ENCODE measurements at places on chromosomes 2 and 18.
A peak's percentile ranks its signal among the peaks of the same experiment; 100 is the strongest.

DNA sequence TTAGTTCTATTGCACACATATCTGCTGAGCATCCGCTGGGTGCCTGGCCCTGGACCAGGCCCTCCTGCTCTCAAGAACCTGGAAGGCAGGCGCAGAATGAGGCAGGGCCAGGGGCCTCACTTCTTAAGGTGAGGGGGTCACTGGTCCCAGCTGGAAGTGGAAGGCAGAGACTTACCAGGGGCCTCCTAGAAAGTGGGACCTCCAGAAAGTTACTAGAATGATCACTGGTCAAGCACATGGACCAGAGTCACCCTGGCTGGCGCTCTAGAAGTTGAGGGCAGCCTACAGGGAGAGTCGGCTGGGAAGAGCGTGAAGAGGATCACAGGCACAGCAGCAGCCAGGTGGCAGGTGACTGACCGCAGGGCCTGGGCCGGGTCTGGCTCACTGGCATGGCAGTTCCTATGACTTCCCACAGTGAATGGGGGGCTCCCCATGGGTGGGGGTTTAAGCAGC, 26.1 kb upstream of the MAL start:
- no peak for DNase-seq

GRCh38 chr2:45707006-45707405, 55.5 kb downstream of the PRKCE start:
- no peak for DNase-seq

DNA sequence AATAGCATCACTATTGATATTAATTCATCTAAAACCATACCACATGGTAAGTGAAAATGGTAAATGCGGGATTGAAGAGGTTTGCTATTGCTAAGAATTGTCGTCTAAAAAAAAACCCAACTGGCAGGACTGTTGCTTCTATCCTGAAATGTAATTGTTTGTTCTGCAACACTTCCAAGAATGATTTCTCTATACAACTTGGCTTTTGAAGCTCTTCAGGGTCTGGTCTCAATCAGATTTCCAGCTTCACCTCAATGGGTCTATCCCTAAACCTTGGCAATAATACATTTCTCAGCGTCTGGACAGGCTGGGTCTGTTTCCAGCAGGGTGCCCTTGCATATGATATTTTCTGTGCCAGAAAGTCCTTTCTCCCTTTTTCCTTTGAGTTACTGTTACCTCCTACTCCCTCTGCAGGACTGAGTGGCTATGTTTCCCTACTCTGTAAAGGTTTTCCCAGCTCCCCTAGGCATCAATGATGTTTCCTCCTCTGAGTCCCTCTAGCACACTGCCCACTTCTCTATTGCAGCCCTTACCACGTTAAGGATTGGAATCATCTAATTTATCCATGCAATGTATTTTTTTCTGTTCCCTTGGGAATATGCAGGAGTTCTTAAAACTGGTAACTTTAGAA, 118.2 kb upstream of the REV1 start:
- no peak for DNase-seq

DNA sequence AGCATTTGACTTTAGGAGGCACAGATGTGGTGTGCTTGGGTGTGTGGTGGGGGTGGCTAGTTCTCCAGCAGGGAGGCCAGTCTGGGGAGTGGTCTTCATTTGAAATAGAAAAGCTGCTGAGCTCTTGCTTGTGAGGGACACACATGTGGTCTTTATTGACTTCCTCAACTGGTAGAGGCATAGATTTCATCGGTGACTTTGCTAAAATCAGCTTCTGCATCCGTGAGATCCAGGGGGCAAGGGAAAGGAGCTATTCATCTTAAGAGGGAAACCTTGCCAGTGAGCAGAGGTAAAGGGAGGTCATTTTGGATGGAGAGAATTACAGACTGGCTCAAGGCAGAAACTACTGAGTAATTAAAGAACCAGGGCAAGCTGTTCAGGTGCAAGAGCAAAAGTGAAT, 4.7 kb downstream of the MAPRE3 start:
- no peak for DNase-seq

- no peak for DNase-seq
Observed at GRCh38 chr2:120779781-120780283, 44.2 kb downstream of the GLI2 start.

- no peak for DNase-seq
Observed at GRCh38 chr2:224440988-224441387, 39.1 kb upstream of the FAM124B start.

- DNase-seq, result no peak
Observed at GRCh38 chr2:134206573-134206972, 47.3 kb upstream of the MGAT5 start.

- peak; percentile 45 for DNase-seq
Observed at GRCh38 chr2:199739413-199740110, 111.4 kb downstream of the FTCDNL1 start.

- DNase-seq, result no peak
Observed at GRCh38 chr2:59882822-59883221, 670.6 kb downstream of the BCL11A start.

GRCh38 chr18:60508108-60508507, 135.5 kb upstream of the MC4R start:
- DNase-seq, result no peak

DNA sequence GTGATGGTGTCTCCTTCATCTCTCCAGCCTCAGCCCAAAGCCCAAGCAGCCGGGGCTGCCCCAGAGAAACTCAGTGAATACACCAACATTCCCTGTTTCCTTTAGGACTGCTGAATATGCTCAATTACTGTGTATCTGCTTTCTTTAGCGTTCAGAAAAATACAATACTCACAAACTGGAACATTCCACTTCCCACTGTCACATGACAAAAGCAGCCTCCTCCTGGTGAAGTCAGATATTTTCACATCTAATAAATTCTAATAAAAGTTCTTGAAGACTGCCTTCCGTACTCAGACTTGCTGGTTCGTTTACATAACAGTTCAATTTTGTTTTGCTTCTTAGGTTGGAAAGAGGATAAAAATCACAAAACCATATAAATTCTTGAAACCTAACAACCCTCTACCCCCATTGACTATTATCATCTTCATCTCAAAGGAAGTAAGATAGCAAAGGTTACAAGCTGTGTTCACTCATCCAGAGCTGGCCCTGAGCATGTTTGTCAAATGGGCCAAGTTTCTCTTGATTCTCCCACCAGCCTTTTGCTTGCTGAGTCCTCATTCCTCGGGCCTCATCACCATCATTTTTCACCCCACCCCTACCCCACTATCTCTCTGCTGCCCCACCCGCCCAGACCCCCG, 190.8 kb upstream of the HNRNPA3 start:
- no peak for DNase-seq

GRCh38 chr2:150698016-150698661, 210.7 kb upstream of the RND3 start:
- DNase-seq, result no peak

GRCh38 chr2:200130762-200131166, 175.4 kb downstream of the MAIP1 start:
- DNase-seq, result no peak

GRCh38 chr2:110995911-110996310, 124.8 kb upstream of the BCL2L11 start:
- no peak for DNase-seq

DNA sequence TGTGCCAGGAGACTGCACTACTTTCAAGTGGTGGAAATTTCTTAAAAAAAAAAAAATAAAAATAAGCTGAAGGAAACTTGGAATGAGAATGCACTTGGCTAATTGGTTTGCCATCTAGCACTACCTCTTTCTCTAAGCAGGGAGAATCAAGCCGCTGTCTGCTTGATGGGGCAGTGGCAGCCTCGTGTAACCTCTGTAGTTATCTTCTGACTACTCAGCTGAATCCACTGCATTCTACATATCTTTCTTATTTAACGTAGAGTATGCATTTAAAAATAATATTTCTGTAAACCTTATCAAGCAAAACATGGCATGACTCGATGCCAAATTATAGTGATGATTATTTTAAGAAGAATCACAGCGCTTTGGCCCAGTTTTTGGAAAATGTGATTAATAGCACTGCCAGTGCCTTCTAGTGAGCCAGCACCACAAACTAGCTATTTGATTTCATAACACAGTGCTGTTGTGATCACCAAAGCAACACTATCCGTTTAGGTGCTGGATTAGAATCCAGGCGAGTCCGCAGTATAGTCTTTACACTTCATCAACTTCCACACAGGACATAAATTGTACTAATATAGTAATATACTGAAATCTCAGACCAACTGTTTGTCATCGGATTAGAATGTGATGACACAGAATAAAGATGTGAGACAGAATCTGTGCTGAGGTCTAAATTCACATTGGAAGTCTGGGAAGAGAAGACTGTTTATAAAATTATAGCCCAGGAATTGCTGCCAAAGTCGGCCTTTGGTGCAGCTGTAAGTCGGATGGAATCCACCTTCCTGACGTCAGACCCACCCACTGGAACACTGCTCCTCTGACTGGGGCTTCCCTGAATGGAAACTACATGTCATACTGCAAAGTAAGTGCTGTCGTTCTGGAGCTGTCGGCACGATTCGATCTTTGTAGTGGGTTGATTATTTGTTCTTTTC, 136.5 kb upstream of the ETAA1 start:
- DNase-seq, result no peak

DNA sequence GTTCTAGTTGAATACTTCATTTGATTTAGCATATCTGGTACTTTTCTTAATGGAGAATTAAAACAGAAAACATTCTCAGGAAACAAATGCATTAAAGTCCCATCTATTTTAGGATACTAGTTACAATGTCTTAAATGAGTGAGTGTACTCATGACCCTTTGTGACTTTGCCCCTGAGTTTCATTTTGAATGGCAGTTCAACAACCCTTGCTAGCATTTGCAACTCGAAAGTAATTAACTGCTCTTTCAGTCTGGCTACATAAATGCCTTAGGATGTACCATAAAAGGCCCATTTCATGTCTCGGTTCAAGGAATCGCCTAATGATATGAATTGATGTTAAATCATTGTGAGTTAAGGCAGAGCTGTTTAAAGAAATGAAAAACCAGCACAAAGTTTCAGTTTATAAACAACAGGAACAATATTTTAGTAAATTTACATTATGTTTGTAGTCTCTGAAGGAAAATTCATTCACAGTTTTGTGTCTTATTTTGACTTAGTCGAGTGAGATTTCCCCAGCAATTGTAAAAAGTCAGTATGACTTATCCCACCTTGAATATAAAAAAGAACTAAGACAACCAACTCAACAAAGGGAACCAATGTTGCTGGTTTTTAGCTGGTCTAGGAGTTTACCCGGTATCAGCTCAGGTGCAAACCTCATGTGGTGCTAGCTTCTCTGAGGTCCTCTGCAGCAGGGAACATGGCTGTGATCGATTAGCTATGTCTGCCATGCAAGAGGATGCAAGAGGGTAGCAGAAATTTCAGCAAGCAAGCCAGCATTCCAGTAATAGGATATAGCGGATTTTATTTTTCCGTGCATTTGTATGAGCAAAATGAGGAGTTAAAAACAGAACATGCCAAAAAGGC, 386.2 kb downstream of the PTPRM start:
- no peak for DNase-seq

GRCh38 chr18:44080054-44080453, 600.6 kb upstream of the SETBP1 start:
- no peak for DNase-seq

All from activated gamma-delta T cell treated with anti-CD3 and anti-CD28 coated beads, Interleukin-2, amount 50 U/mL, for 16 hours (primary cell).